Heart left ventricle (tissue), 16 donors: ENCODE measurements at places on chromosomes 13 and 19.

GRCh38 chr13:41065078-41065477 lies 3.8 kb downstream of the WBP4 start:
- peak overlapping the region; percentile 99 for H3K27ac ChIP-seq
- no peak overlapping the region for H3K4me3 ChIP-seq
- no peaks in the 10 kb centered on the region for H3K27me3 ChIP-seq
- peaks cover 37% of the 10 kb centered on the region for H3K4me1 ChIP-seq

GRCh38 chr19:16581145-16581970 lies 9.1 kb upstream of the SLC35E1 start:
- H3K4me1 ChIP-seq, result peaks cover 4% of the 10 kb centered on the region
- DNase-seq, result peak; percentile 64

GRCh38 chr19:4174213-4174894 lies 8.0 kb downstream of the SIRT6 start:
- H3K27ac ChIP-seq, result no peak overlapping the region
- no peak for DNase-seq
- H3K4me1 ChIP-seq, result no peaks in the 10 kb centered on the region

DNA sequence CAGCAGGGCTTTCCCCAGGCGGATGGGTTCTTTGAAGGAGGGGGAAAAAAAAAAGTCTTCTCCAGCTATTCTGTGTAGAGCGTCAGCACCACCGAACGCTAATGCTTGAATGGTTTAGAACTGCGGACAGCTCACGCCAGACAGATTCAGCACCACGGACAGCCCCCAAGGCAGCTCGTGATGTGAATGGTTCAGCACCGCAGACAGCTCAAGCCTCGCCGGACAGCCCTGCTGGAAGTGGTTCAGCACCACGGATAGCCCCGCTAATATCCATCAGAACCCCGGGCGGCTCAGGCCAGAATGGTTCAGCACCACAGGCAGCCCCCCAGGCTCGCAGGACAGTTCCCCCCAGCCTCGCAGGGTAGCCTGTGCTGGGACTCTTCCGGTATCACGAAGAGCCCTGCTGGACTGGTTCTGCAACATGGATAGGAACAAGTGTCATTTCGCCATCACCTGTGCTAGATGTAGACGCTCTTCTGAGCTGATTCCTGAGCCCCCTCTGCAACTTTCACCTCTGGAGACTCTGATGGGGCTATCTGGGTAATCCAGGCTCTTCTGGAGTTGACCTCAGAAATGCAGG lies 4.9 kb upstream of the SMIM17 start:
- H3K36me3 ChIP-seq, result no peaks in the 10 kb centered on the region
- no peaks in the 10 kb centered on the region for H3K4me1 ChIP-seq
- no peak overlapping the region for H3K4me3 ChIP-seq

- no peaks in the 10 kb centered on the region for H3K36me3 ChIP-seq
- no peak for DNase-seq
- H3K27ac ChIP-seq, result no peak overlapping the region
- no peaks in the 10 kb centered on the region for H3K27me3 ChIP-seq
These were observed 44.0 kb upstream of the FLT1 start for GRCh38 chr13:28538932-28539331.

GRCh38 chr19:35344511-35345031 lies 3.1 kb upstream of the FFAR1 start:
- no peaks in the 10 kb centered on the region for H3K4me1 ChIP-seq
- H3K4me3 ChIP-seq, result no peak overlapping the region
- H3K27ac ChIP-seq, result no peak overlapping the region
- no peak for DNase-seq

- no peak overlapping the region for H3K27ac ChIP-seq
- no peaks in the 10 kb centered on the region for H3K4me1 ChIP-seq
- no peak overlapping the region for H3K4me3 ChIP-seq
- H3K36me3 ChIP-seq, result no peaks in the 10 kb centered on the region
These were observed 53.1 kb downstream of the PCDH20 start for GRCh38 chr13:61362522-61362921.

DNA sequence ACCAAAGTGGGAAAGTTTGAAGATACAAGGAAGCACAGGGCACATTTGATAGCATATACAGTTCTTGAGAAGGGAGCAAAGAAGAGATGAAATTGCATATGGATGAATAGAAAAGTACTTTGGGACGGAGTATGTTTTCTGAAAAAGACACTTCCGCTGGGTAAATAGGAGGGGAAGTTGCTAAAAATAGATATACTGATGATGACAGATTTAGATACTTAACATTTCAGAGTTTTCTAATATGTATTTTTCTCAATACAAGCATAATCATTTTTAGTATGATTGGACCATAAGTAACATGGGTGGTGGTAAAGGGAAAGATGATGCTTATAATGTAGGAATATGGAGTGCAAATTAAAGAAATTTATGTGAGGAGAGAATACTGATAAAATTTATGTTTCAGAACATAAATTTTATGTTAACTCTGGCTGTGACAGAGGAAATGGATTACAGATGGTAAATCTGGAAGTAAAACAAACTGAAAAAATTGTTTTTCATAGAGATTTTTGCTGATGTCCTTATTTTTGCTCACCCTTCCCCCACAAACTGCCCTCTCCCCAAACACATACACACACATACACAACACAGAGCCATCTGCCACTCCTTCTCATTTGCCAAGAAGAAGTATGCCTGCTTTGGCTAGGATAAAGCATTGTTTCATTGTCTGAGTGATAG lies 583.9 kb upstream of the MIR17HG start:
- no peaks in the 10 kb centered on the region for H3K36me3 ChIP-seq
- H3K4me1 ChIP-seq, result no peaks in the 10 kb centered on the region
- no peaks in the 10 kb centered on the region for H3K27me3 ChIP-seq
- H3K27ac ChIP-seq, result no peak overlapping the region

DNA sequence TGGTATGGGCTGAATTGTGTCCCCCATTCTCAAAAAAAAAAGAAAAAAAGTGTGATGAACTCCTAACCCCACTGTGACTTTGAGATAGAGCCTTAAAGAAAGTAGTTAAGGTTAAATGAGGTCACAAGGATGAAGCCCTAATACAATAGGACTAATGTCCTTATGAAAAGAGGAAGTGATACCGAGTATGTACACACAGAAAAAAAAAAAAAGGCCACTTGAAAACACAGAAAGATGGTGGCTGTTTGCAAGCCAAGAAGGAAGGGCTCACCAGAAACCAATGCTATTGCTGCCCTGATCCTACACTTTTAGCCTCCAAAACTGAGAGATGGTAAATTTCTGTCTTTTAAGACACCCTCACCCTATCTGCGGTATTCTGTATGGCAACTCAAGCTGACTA lies 955.6 kb downstream of the PCDH17 start:
- H3K36me3 ChIP-seq, result no peaks in the 10 kb centered on the region
- no peaks in the 10 kb centered on the region for H3K27me3 ChIP-seq
- no peak for DNase-seq
- no peak overlapping the region for H3K4me3 ChIP-seq
- no peak overlapping the region for H3K27ac ChIP-seq
- H3K4me1 ChIP-seq, result no peaks in the 10 kb centered on the region

GRCh38 chr19:40717880-40718773 lies 1.2 kb downstream of the ITPKC start:
- no peaks in the 10 kb centered on the region for H3K27me3 ChIP-seq
- H3K4me3 ChIP-seq, result peak overlapping the region; percentile 78
- H3K4me1 ChIP-seq, result peaks cover 83% of the 10 kb centered on the region
- peak overlapping the region; percentile 97 for H3K27ac ChIP-seq
- DNase-seq, result no peak
